ENCODE measurements at places on chromosomes 2 and 18.

GRCh38 chr2:239018271-239019182, 170.6 kb downstream of the TWIST2 start:
- no peak for DNase-seq

GRCh38 chr2:173858291-173858731, 106.9 kb downstream of the SP3 start:
- DNase-seq, result no peak

DNA sequence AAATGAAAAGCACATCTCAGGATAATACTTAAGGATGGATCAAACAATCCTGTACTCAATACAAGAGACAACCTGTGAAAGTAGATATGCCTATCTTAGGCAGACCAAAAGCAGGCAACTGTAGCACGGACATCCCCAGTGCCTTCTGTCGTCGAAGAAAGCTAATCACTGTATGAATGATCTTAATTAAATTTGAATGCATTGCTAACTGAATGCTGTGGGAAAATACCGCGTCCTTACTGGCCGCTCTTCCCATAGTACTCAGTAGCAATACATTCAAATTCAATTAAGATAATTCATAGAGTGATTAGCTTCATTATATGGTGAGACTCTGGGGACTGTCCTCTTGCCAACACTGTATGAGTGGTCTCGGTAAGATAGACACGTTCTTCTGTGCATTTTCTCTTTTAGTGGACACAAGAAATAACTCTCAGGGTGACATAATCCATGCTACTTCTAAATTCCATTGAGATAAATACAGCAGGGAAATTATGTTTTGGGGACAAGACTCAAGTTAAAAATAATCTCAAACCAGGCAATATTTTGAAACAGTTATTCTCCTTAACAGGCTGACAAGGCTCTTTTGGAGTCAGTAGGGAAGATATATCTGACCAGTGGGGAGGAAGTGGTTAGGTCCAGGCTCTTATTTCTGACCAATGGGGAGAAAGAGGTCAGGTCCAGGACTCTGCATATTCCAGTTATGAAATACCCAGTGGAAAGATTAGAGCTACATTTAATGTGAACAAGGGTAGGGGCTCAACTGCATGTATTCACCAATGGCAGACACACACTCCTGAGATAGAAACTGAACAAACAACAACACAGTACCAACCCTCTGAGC, 97.3 kb downstream of the DOCK10 start:
- no peak for DNase-seq

DNA sequence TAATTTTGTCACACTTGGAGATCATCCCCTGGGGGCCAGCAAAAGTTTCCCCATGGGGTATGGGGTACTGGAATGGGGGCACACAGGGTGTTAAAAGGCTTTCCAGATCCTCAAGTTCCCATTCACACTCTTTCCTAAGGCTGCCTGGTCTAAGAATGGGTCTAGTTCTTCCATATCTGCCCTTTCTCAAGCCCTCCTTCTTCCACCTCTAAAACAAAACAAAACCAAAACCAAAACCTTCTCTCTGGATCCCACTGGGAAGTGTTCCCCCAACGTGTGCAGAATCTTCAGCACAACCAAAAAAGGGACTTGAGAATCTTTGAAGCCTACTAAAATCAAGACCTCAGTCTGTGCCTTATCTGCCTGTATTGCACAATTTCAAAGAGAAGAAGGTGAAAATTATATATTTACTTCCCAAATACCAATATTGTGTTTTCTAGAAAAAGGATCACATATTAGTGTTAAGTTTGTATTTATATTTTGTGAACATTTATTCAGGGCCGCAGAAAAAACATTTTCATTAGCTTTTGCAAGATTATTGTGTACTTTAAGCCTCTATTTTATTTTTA, 207.2 kb upstream of the TCF4 start:
- DNase-seq, result no peak

DNA sequence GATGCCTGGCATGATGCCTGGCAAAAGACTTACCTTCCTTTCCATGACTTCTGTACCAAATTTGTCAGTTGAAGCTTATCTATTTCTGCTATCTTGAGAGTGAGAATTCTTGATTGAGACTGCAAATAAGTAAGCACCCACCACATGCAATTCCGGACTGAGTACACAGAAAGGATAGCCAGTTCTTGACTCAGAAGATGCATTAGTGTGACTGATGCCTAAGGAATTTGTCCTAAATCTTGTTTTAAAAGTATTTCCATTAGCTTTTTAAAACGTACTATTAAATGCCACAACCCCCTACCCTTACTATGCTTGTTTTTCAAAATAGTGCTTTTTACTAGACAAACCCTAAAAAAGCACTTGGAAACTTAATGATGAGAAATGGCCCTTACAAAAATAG, 545 bp downstream of the MPP4 start:
- DNase-seq, result no peak

DNA sequence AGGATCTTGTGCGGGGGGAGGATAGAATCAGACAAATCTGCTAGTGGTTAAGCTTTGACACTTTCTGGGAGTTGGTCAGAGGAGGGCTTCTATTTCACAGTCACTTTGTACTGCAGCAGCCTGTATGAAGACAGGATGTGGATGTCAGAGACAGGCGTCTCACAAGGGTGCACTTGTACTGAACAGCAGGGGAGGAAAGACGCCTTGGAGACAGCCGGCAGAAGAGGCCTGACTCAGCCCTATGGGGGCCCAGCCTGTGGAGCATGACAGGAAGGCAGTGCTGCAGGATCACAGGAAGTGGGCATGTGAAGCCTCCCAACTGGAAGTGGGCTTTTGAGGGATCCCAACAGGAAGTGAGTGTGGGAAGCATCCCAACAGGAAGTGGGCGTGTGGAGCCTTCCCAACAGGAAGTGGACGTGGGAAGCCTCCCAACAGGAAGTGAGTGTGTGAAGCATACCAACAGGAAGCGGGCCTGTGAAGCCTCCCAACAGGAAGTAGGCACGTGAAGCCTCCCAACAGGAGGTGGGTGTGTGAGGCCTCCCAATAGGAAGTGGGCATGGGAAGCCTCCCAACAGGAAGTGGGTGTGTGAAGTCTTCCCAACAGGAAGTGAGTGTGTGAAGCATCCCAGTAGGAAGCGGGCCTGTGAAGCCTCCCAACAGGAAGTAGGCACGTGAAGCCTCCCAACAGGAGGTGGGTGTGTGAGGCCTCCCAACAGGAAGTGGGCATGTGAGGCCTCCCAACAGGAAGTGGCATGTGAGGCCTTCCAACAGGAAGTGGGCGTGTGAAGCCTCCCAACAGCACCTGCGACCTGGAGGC, 212.3 kb downstream of the SNTG2 start:
- peak; percentile 84 for DNase-seq

Data from CMK (cell line).